ENCODE measurements at places on chromosomes 1 and 21. TPM values are rescaled to one million over a fixed set of nuclear protein-coding genes. Genes with fewer than 3 reads are reported as not detected.

- no peak overlapping the region for H3K4me3 ChIP-seq
- DNase-seq = no peak
- peaks cover 66% of the 10 kb centered on the region for H3K27me3 ChIP-seq
Observed at GRCh38 chr1:234777856-234778220, 167.9 kb upstream of the IRF2BP2 start.

The CATSPERE gene
- 0.44 TPM for total RNA-seq

DNA sequence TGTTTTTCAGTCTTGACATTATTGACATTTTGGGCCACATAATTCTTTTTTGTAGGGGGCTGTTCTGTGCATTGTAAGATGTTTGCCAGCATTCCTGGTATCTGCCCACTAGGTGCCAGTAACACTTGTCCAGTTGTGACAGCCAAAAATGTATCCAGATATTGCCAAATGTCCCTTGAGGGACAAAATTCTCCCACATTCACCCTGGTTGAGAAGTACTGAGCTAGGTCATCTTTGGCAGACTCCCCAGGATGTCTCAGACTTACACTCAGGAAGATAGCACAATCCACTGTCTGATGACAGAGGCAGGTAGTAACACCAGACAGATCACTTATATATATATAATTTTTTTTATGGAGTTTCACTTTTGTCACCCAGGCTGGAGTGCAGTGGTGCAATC, 5.9 kb downstream of the CD48 start:
- DNase-seq = no peak
- H3K4me1 ChIP-seq = no peaks in the 10 kb centered on the region
- no peaks in the 10 kb centered on the region for H3K36me3 ChIP-seq

GRCh38 chr1:118300808-118301207, 115.8 kb upstream of the SPAG17 start:
- no peak for DNase-seq
- H3K36me3 ChIP-seq = no peaks in the 10 kb centered on the region
- no peaks in the 10 kb centered on the region for H3K27me3 ChIP-seq
- H3K4me3 ChIP-seq = no peak overlapping the region

DNA sequence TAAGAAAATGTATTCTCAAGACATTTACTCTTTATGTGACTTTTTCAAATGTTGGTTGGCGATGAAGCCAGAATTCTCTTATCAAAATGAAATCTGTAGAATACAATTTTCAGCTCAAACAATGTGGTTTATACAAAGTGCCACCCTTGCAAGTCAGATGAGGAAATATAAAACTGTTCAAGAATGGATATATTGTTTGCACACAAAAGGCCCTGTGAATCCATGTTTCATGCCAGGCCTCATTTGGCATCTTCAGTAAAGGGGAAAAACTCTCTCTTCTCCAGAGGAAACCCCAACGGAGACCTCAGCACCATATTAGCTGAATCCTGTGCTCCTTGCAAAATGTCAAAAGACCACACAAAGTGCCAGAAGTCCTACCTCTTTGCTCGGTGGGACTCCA, 310.4 kb downstream of the RRAGC start:
- H3K27ac ChIP-seq = no peak overlapping the region
- H3K4me1 ChIP-seq = no peaks in the 10 kb centered on the region
- peaks cover 48% of the 10 kb centered on the region for H3K27me3 ChIP-seq
- no peaks in the 10 kb centered on the region for H3K36me3 ChIP-seq
